ENCODE measurements at places on chromosomes 2 and 18.

DNA sequence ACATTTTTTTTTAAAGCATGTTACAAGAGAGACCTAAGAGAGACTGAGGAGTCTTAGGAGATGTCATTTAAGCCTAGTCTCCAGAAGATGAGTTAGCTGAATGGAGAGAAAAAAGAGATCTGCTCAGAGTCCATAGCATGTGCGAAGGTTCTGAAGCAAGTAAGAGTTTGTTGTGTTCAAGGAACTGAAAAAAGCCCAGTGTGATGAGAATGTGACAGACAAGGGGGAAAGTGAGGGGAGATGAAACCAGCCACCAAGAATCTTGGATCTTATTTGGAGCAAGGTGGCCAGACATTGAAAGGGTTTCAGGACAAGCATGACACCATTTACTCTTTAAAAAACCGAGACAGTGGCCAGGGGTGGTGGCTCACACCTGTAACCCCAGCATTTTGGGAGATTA lies 5.2 kb upstream of the MOB1A start:
- DNase-seq, result no peak

GRCh38 chr2:86358957-86359356 lies 21.5 kb upstream of the REEP1 start:
- no peak for DNase-seq

DNA sequence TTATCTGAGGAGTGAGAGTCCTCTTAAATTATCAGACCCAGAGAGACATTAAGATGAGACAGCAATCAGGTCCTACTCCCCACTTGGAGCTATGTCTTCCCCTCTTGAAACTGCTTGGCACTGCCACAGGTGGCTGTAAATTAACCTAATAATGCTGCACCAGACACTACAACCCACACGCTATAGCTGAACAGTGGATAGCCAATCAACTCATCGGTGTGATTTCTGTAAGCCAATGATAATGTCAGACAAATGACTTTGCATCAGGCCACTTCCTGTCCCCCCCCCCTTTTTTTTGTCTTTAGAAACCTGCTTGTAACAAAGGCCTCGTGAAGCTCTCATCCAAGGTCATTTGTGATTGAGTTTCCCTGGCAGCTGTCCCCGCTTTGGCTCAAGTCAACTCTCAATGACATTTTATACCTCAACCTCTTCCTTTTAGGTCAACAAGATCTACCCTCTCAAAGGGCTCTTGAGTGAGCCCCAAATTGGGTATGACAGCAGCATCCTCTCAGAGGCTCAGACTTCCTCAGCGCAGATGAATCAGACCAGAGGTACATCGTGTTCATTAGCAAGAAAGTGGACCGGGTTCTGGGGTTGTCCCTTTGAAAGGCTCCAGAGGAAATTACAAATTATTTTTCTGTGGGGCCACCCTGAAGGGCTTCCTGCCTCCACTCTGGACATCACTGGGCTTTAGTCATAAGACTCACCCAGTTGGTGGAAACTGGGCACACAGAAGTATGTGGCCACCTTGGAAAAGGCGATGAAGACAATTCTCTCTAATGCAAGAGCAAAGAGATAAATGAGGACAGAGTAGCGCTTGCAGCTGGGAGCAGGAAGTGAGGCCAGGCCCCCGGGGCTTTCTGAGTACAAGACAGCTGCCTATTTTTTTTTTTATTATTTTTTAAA lies 73.6 kb downstream of the COPS8 start:
- no peak for DNase-seq

DNA sequence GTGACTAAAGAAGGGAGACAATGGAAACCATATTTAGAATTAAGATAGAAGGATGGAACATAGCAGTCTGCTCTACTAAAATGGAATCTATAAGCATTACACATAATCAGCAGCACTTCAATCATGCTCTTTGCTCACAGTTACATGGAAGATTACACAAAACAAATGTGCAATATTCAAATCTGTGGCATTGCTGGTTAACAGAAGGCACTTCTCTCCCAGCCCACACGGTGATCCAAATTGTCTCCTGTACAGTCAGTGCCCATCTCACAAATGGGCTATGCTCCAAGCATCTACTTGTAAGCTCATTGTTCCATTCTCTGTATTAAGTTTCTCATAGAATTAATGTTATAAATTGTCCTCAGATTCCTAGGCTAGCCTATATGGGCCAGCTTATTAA lies 716.6 kb downstream of the NRXN1 start:
- DNase-seq, result no peak

- no peak for DNase-seq
Measured at GRCh38 chr2:236636261-236636660, 66.6 kb downstream of the ACKR3 start.

GRCh38 chr2:30374380-30374779 lies 72.7 kb upstream of the LCLAT1 start:
- no peak for DNase-seq

- DNase-seq, result no peak
Measured at GRCh38 chr2:74250189-74250631, 51.8 kb downstream of the MTHFD2 start.

- no peak for DNase-seq
Measured at GRCh38 chr2:180578441-180578840, 402.0 kb upstream of the UBE2E3 start.

DNA sequence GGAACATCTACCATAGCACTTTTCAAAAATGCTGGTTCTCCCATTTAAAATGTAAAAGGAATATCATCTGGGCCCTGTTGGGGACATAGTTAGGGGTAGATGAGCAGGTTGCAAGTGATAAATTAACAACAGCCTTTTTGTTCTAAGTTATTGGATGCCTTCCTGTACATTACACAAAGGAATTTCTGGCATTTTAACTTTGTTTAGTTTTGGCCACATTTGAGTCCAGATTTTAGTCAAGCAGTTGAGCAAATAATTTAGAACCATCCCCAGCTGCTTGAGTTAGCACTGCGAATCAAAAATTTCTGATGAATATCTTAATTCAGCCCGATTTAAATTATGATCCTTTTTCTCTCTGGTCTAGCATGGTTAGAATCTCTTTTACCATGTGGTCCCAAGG lies 124.4 kb downstream of the TTC27 start:
- DNase-seq, result no peak

GRCh38 chr18:76476665-76477561 lies 18.1 kb downstream of the ZNF516 start:
- peak; percentile 80 for DNase-seq

GRCh38 chr2:222480497-222480896 lies 56.2 kb downstream of the SGPP2 start:
- no peak for DNase-seq

- no peak for DNase-seq
Measured at GRCh38 chr2:39375917-39376316, 61.2 kb downstream of the MAP4K3 start.

- DNase-seq, result no peak
Measured at GRCh38 chr2:20213651-20214565, 11.0 kb downstream of the SDC1 start.

DNA sequence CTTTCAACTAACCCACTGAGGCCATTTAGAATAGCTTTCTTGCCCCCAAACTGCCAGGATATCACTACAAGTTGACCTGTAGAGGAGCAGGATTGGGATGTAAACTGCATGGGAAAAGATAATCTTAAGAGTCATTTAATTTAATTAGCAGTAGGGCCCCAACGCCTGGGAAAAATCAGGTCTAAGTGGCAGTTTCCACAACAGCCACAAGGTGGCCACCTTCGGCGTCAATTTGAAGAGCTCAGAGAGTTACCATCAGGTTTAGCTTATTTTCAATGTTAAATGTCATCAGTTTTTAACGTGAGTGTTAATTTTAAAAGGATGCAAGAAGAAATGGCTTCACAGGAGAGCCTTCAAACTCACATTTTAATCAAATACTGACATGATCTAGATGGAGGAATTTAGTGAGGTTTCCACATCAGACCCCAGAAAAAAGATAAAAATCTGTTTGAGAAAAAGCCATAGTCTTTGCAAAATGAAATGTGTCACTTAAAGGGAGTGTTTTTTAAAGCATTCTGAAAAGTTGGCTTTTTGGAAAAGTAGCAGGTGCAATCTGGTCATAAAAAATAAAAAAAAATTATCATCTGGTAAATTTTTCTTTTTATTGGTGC lies 77.3 kb upstream of the UPP2 start:
- DNase-seq, result no peak

GRCh38 chr2:112626604-112627059 lies 19.1 kb upstream of the SLC20A1 start:
- peak; percentile 34 for DNase-seq

DNA sequence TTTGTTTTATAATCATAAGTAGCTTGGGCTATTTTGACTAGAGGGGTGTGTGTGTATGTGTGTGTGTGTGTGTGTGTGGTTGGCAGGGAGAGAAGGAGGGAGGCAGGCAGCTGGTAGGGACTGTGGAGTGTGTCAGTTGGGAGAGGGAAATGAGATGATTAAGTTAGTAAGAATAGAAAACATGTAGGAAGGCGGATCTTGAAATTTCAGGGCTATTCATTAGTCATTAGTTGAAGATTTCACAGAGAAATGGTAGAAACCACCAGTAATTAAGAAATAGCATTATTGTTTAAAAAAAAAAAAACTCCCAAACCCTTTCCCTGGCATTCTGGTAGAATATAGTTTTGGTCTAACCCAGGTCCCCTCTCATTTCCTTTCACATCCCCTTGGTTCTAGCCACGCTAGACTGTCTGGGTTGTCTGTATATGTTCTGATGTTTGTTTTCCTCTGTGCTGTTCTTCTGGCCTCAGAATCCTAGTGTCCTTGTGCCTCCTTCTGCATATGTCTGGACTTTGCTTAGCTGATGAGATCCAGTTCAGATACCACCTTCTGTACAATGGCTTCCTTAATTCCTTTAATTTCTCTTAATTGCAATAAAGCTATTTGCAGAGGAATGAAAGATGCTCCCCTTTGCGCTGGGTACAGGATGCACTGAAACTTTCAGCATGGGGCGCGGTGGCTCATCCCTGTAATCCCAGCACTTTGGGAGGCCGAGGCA lies 161.6 kb downstream of the NEDD4L start:
- DNase-seq, result peak; percentile 79

DNA sequence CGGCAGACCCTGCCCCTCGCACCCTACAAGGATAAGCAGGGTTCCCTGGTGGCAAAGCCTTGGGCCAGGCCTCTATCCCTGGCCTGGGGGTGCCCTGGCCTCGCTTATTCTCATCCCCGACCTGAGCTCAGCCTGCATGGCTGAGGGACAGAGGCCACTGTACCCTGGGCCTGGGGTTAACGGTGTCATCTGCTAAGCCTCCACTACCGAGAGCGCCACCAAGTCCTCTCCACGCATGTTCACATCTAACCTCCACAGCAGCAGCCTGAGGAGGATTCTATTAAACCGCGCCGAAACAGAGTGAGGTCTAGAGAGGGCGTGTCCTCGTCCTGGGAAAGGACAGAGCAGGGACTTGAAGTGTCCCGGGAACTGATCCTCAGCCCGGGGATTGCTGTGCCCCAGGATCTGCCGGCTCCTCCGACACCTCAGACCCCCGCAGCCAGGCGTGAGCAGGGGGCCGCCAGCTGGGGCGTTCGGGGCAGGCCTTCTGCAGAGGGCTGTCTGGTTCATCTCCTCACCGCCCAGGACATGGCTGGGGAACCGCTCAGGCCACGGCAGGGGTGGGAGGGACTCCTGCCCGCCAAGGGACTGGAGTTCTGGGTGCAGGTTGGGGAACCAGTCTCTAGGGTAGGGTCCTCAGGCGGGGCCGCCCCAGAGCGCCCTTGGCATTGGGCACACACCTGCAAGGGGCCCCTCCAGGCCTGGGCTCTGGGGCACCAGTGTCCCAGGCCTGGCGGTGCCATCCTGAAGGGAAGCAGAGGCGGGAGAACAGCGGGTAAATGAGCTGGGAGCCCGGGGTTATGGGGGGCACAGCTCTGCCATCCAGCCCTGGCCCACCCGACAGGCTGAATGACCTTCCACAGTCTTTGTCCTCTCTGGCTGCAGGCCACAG lies 68.0 kb upstream of the SMAD7 start:
- DNase-seq, result no peak

- no peak for DNase-seq
Measured at GRCh38 chr2:232479341-232480200, 8.1 kb downstream of the ECEL1 start.

DNA sequence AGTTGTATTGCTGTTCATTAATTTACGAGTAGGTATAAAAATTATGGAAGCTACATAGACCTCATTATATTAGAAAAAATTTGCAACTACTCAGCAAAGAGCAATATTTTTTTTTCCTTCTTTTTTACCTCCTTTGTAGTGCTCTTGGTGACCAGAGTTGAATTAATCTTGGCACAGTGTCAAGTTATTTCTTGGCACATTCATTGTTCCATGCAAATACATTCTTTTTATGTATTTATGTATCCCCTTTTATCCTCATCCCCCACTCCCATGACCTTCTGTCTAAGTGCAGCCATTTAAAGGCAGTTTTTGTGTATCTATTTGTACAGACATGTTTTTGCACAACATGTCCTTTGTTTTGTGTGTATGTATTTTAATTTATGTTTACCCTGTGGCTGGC lies 224.5 kb downstream of the CCDC102B start:
- DNase-seq, result no peak

DNA sequence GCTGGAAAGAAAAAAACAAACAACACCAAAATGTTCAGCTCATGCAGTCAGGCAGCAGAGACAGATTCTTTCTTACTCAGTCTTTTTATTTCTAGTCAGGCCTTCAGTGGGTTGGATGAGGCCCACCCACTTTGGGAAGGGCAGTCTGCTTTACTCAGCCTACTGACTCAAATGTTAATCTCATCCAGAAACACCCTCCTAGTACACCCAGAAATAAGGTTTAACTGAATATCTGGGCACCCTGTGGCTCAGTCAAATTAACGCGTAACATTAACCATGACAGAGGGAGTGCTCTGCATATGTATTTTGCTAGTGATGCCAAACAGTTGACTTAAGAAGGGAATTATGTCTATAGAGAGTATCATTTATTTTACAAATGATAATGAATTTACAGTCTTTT lies 401.6 kb downstream of the PARD3B start:
- no peak for DNase-seq

DNA sequence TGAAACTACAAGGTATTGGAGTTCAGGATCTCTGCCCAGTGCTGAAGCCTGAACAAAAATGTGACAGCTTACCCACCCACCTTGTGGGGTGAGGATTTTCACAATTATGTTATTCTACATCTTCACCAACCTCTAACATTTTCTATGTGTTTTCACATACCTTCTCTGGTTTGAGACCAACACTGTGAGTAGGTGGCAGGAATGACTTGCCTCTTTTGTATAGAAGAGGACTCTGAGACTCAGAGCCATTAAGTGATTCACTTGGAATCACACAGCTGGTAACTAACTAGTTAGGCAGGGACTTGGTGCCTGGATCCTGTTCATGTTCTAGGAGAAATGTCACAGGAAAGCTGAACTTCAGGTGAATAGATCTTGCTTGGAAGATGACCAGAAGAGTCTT lies 14.8 kb upstream of the SRBD1 start:
- DNase-seq, result no peak

GRCh38 chr2:240347949-240348500 lies 87.4 kb upstream of the GPC1 start:
- DNase-seq, result no peak

DNA sequence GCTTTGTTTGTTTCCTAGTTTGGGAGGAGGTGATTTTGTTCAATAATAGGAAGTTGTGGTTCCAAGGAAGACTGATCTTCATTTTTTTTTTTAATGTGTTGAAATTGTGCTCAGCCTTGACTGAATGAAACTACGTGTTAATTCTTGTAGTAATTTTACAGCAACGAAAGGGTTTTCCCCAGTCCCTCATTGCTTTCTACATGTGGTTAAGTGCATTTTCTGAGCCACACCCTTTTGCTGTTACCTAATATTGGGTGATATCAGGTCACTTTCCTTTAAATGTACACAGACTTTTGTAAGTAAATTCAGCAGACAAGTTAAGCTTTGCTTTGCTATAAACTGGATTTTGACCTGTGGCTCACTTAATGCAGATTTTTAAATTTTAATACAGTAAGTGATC lies 73.6 kb downstream of the OTX1 start:
- no peak for DNase-seq
